ENCODE measurements at places on chromosomes 7 and 10.

DNA sequence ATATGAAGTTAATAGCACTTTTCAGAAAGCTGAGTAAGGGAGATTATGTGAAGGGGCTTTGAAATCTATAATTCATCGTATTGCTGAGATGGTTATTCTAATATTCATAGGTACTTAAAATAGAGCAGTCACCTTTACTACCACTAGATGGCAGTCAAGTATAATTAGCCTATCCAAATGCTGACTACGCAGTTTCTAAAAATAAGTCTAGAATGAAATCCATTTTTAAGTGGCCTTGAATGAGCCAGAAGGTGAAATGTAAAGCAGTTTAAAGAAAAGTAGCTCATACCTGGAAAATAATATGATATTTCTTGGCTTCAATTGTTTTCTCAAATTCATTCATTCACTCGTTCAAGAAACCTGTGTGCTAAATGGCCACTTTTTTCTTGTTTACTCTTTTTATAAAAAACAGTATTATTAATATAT, 1277.1 kb downstream of the GATA3 start:
- DNase-seq: no peak

- DNase-seq: no peak
Measured at GRCh38 chr7:14446829-14447228, 455.7 kb downstream of the DGKB start.

GRCh38 chr7:25314731-25315267, 86.5 kb upstream of the NPVF start:
- DNase-seq: no peak

DNA sequence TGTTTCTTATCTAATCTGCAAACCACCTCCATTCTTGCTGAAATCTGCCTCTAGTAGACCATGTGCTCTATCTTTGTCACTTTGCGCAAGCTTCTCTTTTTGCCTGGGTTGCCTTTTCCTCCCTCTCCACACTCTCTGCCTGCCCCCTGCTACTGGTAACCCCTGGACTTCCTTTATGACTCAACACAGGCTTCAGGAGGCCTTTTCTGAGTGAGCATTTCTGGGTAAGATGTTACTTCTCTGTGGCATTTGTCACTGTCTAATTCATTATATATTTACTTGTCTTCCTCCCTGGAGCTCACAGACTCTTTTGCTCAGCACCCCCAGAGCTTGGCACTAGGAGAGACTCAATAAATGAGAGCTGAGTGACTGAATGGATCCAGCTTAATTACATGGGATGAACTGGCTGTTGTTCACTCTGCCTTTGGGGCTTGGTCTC, 8.4 kb downstream of the GOLGA7B start:
- DNase-seq: no peak

- DNase-seq: no peak
Measured at GRCh38 chr7:142248166-142249160, 9.4 kb downstream of the PRSS58 start.

DNA sequence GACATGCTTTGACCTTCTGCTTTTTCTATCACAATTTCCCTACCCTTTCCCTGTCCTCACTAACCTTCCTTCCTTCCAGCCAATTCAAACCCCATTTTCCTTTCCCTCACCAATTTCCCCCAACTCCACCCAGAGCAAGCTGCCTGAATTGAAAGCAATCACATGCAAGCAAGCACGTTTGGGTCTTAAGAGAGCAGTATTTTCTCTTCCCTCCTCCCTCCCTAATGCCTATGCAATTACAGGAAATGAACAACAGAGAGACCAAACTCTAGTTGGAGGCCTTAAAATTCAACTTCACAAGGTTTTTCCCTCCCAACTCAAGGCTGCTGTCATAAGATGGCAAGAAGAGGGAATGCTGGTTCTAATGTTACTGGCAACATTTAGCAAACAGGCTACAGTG, 117.2 kb downstream of the MYOF start:
- no peak for DNase-seq

DNA sequence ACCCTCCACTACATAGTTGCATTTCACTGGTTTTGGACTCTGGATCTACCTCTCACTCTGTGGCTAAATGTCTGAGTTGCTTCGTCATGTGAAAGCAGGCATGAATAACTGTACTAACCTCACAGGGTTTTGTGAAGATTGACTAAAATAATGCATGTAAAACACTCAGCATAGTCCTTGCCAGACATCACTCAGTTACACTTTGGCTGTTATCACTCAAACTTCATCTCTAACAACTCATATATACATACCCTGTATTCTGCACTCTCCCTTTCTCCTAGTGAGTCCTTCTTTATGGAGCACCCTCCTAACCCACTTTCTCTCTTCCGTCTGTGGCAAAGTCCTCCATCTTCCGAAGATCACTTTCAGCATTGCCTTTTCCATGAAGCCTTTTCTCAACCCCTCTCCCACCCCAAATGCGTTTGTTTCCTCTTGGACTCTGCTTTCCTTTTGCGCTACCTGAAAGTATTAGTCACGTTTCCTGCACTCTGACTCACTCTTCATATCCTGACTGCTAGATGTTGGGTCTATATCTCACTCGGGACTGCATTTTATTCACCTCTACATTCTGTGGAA, 72.6 kb downstream of the OSBPL3 start:
- no peak for DNase-seq

GRCh38 chr10:16521311-16522016, at the start of gene C1QL3:
TSS of gene C1QL3 (minus strand) at chr10:16521879. CDS start at chr10:16521065, 814 bp downstream.
- DNase-seq: no peak

DNA sequence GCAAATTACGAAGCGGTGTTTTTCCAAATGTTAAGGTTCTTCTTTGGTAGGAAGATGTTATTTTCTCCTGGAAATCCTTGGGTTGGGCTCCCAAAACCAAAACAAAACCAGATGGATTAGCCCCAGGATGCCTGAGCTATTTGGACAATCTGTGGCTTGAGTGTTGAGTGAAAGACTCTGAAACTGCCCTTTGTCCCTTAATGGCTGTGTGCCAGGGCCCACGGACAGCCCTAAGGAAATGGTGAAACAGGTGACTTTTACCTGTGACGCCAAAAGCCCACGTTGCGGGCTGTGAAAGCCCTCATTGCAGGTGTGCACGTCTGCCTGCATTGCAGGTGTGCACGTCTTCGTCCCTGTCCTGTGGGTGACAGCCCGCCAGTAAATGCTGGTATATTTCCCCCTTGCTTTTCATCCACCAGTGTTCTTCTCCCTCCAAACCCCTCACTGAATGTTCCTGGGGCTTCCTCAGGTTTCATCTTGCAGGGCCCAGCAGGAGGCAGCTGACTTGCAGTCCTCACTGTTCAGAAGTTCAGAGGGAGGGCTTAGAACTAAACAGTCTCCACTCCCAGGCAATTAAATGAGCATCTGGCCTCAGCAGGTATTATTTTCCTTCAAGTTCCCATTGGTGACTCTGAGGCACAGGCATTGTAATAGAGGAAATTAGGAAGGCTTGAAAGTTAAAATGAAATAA, 10.7 kb downstream of the PFKP start:
- DNase-seq: peak; percentile 22

DNA sequence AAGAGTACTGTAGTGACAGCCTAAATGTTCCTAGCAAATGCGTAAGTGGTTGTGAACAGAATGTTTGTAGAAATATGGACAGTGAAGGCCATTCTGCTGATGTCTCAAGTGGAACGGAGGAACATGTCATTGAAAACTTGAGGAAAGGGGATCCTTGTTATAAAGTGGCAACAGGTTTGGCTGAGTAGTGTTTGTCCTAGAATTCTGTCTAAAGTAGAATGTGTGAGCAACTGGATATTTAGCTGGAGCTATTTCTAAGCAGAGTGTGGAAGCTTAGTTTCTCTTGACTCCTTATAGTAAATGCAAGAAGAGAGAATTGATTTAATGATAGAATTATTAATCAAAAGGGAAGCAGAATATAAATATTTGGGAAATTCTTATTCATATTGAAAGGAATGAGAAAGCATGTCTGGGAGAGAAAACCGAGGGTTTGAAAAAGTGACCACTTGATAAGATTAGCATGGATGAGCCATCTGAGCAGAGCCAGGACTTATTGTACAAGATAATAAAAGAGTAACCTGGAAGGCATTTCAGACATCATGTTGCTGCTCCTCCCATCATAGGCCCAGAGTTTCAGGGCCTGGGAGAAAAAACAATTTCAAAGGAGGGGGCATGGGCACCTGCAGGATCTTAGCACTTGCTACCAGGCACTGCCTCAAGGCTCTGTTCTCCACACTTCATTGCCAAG, 276.1 kb downstream of the BMPER start:
- no peak for DNase-seq

DNA sequence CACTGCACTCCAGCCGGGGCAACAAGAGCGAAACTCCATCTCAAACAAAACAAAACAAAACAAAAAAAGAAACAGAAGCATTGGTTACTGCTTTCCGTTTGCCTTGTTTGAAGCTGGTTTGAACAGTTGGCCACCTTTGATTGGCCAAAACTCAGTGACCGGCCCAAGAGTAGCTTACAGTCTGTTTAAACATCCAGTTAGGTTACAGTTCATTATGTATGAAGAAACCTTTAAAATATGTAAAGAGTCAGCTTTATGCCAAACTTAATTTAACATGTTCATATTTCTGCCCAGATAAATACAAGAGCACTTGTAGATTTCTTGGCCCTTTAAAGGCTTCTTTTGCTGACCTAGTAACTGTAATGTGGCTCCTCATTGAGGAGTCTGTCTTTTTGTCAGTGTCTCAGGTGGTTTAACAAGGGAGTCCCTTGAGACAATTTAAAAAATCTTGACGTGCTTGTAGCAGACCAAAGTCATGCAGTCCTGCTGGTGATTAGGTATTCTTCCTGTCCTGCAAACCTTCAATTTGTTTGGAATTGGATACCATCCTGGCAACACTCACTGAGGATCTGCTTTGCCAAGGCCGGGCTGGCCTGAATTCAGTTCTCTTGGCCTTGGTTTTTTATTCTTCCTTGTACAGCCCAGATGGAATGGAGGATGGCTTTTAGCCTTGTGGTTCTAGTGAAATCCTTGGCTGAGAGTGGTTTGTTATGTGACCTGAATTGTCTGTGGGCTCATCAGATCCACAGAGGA, 128.9 kb downstream of the PLXDC2 start:
- DNase-seq: no peak

DNA sequence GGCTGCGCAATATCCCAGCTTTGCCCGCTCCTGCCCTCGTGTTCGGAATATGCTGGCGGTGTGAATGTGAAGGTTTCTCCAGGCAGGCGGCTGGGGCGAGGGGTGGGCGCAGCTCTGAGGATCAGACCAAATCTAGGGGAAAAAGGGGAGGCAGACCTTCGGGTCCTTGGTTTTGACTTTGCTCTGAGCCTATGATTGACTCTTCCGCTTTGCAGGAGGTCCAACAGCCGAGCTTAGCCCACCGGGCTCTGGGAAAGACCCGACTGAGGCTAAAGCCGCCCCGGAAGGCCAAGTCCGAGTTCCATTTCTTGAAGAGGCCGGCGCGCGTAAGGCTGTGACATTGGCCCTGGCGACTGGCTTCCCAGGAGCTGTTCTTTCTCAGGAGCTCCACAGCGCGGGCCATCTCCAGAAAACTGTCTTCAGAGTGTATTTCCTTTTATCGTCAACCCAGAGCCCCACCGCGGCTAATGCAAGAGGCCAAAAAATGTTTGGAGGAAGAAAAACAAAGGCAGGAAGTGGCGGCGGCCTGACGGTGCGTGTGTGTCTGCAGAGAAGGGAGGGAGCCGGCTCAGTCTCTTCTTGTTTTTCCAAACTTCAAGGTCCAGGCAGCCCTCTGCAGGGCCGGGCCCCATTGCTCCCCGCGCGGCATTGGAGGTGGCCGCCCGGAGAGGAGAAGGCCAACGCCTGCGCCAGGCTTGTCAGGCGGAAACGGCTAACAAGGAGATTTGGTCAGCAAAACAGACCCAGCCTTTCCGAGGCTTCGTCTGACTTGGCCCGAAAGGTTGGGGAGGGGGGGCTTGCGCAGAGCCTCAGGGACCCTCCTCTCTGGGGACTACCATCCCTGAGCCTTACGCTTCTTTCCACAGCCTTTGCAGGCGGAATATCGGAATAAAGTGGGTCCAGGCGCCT, 3.6 kb upstream of the HOXA11 start:
- DNase-seq: no peak

GRCh38 chr7:14995774-14996173, 93.2 kb upstream of the DGKB start:
- no peak for DNase-seq

DNA sequence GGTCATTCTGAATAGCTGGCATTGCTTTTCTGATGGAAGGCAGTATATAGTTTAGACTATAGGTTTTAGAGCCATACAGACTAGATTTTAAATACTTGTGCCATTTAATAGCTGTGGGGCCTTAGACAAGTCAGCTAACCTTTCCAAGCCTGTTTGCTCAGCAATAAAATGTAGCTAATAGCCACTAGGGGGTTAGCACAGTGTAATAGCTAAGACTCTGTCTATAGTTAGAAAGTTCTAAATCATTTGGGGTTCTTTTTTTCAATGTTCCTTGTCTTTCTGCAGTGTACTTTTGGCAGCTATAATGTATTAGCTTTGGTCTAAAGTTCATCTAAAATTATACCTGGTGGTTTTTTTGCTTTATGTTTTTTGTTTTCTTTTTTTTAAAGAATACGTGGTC, 7.5 kb upstream of the KIFBP start:
- DNase-seq: no peak

- DNase-seq: no peak
Measured at GRCh38 chr10:97062046-97062445, 123.7 kb downstream of the SLIT1 start.

DNA sequence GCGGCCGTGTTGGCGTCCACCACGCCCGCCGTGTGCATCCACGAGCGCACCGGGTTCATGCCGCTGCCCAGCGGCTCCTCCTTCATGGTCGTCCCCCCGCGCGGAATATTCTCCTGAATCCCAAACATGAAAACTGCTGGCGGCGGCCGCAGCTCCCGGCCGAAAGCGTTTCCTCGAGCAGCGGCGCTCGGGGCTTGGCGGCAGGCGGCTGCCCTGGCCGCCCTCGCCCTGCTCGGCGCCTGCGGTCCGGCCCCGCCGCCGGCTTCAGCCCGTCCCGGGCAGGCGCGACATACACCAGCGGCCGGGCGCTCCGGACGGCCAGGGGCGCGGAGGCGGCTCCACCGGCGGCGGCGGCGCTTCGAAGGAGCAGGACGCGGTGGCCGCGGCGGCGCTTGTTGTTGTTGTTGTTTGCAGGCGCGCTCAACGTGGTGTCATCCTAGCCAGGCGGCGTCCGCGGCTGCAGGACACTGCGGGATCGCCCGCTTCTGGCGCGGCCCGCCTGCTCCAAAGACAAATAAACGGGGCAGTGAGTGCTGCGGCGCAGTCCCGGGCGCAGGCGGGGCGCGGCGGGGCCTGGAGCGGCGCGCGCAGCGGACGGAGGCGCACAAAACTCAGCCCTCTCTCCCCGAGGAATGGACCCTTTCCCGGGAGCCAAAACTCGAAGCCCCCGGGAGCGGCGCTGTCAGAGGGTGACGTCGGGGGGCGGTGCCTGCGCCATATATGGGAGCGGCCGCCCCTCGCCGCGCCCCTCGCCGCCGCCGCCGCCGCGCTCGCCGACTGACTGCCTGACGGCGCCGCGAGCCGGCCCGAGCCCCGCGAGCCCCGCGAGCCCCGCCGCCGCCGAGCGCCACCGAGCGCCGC, at the start of gene EBF3:
TSS of gene EBF3 (minus strand) at position 634 of the 861 bp plus-strand sequence. CDS start at position 128, 506 bp downstream.
- DNase-seq: no peak

- no peak for DNase-seq
Measured at GRCh38 chr7:28069807-28070206, 110.8 kb downstream of the JAZF1 start.

DNA sequence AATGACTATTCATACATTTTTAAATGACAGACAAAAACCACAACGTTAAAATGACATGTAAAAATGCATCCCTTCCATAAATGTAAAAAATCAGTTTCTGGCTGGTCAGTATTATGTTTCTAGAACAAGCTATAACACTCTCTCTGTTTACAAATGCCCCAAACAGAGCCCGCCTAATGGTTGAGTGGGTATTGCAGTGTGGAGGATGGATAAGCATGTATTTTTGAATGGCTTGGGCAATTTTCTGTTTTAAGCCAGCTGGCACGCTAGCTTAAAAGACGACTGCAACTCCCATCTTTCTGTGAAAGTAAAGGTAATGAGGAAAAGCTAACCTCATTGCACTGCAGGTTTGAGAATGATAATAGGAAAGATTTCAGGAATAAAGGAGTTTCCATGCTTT, 430.7 kb downstream of the PARD3 start:
- DNase-seq: no peak
